Liver (tissue), 10 donors: ENCODE measurements at places on chromosomes 5 and 9.

DNA sequence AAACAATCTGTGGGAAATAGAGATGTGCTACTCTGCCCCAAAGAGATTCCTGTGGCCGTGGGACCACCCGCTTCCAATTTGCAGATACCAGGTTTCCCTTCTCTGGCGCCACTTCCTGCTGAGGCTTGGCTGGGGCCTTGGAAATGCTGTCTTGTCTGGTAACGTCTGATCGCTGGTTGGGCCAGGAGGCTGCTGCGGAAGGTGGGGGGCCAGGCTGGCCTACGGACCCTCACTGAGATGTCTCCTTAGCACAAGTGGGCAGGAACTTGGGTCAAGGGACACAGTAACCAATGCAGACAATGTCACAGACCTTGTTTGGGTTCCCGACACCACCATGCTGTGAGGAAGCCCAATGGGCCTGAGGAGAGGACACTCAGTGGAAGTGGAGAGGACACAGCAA, 31.7 kb upstream of the IRX4 start:
- no peak for DNase-seq

DNA sequence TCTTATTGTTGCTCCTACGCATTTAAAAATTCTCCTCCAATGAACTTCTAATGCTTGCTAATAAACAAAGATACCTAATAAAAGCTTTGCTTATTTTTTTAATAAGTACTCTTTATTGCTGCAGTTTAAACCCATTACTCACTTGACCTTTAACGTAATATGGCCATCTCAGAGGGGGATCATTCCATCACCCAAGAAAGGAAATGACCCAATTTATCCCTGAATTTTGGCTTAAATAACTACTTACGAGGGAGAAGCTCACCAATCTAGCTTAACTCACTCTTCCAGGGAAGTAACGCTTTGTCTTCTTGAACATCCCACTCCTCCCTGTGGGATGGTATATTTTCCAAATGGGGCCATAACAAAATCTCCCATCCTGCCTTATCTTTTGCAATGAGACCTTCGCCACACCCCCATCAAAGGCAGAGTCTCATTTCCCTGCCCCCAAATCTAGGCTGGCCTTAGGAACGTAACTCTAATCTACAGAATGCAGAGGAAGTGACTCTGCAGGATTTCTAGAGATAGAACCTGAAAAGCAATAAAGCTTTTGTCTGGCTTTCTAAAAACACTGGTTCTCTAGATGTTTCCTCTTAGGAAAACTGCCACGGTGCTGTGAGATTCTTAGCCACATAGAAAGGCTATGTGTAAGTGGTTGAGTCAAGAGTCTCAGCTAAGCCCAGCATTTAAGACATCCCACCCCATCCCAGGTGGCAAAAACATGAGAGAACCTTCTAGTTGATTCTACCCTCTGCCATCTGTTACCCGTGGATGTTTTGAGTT, 310.0 kb downstream of the ASTN2 start:
- DNase-seq: no peak

DNA sequence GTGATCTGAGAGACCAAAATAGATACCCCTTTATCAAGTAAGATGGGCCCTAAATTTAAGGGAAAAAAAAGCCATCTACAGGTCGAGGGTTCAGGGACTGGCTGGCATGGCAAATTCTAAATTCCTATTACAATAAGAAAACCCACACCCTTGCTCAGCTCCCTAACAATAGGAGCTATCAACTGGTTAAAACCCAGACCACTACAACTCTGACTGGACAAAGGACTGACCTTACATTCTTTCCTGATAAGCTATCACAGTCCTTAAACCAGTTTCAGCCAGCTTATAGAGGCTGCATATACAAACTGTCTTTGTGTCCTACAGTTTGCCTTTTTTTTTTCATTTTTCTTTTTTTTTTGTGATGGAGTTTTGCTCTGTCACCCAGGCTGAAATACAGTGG, 803.6 kb downstream of the NR2F1-AS1 start:
- no peak for DNase-seq

- no peak for DNase-seq
Measured at GRCh38 chr5:140399979-140400729, 1.5 kb upstream of the ANKHD1 start.

GRCh38 chr5:119359737-119360413, 4.1 kb downstream of the TNFAIP8 start:
- DNase-seq: no peak

DNA sequence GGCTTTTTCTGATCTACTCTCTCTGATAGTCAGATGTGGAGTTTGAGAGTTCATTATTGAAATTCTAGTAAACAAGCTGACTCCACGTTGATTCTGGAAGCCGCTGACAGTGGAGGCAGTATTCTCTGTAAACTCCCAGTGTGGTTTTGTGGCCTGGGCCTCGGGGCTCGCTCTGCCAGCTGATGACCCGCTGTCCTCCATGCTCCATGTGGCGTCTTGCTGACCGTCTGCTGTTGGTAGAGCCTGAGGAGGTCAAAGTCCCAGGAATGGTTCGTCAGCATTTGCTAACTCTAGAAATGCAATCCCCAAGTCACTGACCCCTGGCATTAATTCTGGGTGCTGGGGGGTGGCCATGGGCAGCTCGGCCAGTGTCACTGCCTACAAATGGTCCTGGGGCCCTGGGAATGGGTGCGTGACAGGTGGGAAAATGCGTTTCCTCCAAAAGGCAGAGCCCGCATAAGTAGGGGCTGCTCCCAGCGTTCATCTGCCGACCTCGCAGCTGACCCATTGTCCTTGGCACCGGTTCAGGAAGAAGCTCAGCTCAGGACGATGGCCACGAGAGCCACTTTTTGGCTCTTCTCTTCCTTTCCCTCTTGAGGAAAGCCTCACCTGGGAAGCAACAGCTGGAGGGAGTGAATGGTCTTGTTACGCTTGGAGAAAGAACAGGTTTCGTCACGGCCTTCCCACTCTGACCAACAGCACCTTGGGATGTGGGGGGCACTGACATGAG, 55.1 kb downstream of the MRPL36 start:
- no peak for DNase-seq

GRCh38 chr5:170638454-170639220, 134.8 kb downstream of the KCNIP1 start:
- peak; percentile 75 for DNase-seq

GRCh38 chr5:9063615-9064245, 482.1 kb downstream of the SEMA5A start:
- DNase-seq: no peak

DNA sequence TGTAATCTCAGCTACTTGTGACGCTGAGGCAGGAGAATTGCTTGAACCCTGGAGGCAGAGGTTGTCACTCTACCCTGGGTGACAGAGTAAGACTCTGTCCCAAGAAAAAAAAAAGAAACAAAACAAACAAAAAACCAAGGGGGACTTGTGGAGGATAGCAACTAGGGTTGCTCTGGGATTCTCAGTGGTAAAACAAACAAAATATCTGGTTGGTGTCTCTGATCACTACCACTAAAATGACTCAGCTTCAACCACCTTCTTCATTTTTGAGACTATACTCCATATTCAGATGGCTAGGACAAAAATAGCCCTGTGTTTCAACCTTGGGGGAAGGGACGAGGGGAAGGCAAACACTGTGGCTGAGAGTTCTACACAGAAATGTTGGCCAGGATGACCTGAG, 110.3 kb downstream of the ARRDC3 start:
- DNase-seq: no peak

DNA sequence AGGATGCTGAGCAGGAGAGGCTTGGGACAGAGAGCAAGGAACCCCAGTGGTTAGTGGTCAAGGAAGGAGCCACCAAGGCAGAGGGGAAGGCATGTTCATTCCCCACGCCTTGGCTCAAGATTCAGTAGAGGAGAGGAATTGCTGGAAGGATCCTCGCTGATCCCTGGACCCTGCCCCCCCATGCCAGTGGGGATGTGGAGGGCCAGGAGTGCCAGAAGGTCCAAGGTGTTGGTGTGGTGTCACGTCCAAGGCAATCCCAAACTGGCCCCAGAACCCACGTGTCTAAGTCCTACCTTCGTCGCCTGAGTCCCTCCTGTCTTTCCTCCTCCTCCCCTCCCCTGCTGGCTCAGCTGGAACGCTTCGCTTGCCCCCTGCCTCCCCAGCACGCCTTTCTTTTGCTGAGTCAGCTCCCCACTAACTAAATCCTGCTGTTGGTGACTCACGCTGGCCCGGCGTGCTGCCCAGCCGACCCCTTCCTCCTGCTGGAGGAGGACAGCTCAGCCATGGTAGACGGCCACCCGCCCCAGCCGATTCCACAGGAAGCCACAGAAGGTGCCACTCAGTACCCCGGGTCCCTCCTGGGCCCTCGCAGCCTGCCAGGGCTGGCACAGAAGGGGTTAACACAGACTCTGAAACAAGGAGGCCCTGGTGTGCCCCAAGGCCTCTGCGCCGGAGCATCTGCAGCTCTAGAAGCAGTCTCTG, 37.6 kb upstream of the ORM1 start:
- no peak for DNase-seq

- no peak for DNase-seq
Measured at GRCh38 chr5:126736141-126736540, 40.8 kb upstream of the LMNB1 start.
